COR-L47 (cell line): ENCODE measurements at places on chromosomes 3 and 15.
A peak's percentile ranks its signal among the peaks of the same experiment; 100 is the strongest.

DNA sequence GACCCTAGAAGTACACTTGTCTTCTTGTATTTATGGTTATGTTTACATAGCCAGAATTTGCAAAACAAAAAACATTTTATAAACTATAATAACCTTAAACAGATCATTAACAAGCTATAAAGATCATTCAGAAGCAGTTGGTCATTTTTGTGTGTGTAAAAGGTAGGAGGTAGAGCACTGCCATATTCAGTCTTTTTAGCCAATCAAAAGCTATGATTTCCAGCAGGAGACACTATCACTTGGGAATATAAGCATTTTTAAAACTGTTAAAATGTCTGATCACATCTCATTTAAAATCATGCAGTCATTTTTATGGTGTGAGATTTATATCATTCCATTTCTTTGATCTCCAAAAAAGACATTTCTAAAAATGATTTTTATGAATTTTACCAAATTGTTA lies 42.6 kb upstream of the ATP2C1 start:
- no peak for DNase-seq

DNA sequence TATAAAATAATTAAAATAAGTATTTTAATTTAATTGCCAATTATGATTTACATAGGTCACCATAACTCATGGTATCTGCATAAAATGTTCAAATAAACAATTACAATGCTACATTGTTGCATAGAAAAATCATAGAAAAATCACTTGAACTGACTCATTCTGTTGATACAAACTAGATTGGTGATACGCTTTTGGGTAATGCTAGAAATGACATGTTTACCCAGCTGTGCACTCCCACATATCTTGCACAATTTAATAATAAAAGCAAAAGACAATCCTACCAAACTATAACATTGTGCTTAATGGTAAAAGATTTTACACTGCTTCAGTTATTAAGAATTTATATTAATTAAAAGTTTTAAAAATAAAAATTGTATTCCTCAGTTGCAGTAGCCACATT lies 45.8 kb upstream of the FBXL22 start:
- no peak for DNase-seq

DNA sequence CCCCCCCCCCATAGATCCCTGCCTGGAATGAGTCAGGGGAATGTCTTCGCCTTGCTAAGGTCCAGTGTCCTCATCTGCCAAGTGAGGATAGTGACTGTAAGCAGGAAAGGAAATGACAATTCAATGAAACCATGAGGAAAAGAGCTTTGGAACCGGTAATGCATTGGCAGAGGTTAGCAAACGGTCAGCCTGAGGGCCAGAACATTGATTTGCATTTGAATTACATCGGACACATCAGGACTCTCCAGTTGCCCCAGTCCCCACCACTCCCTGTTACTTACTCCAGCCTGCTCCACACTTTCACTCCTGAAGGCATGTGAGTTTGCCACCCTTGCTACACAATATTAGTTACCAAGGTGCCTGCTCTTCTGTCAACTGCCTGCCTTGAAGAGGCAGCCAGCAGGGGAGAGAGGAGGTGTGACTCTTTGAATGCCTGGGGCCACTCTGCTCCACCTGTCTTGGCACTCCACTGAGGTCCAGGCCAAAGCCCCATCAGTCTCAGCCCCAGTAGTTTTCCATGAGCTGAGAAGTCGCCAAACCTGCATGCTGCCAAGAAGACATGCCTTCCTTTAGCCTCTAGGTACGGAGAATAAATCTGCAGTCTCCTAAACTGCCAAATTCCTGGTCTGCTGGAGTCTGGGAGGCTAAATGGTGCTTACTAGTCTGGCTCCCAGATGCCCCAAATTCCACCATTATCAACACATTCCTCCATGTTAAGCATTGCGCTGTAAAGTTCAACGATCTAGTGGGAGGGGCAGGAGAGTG lies 191.7 kb upstream of the TLE3 start:
- no peak for DNase-seq

GRCh38 chr3:163543662-163544061 lies 1534.6 kb downstream of the SI start:
- no peak for DNase-seq

DNA sequence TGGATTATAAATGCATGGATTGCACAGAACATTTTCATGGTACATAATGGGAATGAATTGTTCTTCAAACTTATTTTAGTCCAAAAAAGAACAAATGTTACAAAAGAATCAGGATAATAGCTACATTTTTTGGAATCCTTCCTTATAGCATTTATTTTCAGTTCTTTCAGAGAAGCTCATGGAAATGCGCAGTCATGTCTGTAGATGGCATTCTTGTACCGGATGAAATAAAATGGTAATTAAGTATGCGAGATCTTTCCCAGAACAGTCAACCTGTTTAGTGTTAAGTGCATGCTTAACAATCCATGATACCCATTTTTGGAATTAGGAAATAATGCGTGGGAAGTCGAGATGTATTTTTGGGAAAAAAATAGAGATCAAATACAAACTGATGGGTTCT lies 38.2 kb upstream of the GOLGA8B start:
- DNase-seq: peak; percentile 5

- DNase-seq: no peak
Observed at GRCh38 chr3:29465836-29466235, 185.0 kb downstream of the RBMS3 start.

GRCh38 chr3:43995547-43996378 lies 245.9 kb upstream of the TOPAZ1 start:
- DNase-seq: no peak
